ENCODE measurements at places on chromosomes 16 and 17.

- DNase-seq = no peak
These were observed 42.8 kb downstream of the ZNF750 start for GRCh38 chr17:82797061-82797460.

GRCh38 chr16:4330277-4330874 lies 14.5 kb downstream of the GLIS2 start:
- DNase-seq = no peak

- DNase-seq = no peak
These were observed 23.8 kb upstream of the CRYM start for GRCh38 chr16:21301895-21302291.

DNA sequence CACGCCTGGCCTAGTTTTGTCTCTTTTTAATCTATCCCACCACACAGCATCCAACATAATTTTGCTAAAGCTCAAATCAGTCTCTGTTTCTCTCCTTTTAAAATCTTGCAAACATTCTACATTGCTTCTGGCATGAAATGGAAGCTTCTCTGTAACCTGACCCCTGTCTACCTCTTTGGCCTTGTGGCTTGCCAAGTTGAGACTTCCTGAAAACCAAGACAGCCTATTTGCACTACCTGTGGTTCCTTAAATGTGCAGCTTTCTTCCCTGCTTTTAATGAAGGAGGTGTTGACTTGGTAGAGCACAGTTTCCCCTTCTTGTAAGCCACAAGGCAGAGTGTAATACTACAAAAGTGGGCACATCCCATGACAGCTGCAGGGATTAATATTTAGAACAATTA lies 6.0 kb upstream of the CCL3 start:
- DNase-seq = no peak

GRCh38 chr16:10728003-10728887 lies 15.4 kb upstream of the NUBP1 start:
- DNase-seq = no peak

- DNase-seq = no peak
These were observed 26.8 kb downstream of the TNFRSF13B start for GRCh38 chr17:16945136-16945482.

Data from left renal cortex interstitium (tissue), 4 donors.